ENCODE measurements at places on chromosomes 6 and 20.
A peak's percentile ranks its signal among the peaks of the same experiment; 100 is the strongest.

DNA sequence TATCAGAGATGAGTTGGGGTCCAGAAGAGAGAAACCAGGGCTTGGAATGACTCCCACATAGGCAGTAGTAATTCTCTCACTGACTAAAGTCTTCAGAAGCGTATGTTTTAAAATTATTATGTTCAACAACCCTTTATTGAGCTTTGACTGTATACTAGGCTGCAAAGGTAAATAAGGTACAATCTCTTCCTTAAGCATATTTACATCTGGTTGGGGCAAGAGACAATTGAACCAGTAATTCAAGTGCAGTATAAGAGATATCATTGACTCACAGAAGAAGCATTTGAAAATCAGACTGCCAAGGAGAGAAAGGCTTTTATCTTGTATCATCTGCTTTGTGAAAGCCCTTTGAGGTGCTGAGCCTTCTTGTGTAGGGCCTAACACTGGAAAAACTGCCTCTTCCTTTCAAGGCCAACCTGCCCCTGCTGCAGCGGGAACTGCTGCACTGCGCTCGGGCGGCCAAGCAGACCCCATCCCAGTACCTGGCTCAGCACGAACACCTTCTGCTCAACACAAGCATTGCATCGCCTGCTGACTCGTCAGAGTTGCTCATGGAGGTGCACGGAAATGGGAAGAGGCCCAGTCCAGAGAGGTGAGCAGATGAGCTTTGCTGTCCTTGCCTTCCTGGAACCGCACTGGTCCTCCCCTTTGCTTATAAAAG, 39.3 kb upstream of the C20orf144 start:
- DNase-seq = no peak

- DNase-seq = no peak
These were observed 5.8 kb upstream of the TBXT start for GRCh38 chr6:166173281-166173951.

DNA sequence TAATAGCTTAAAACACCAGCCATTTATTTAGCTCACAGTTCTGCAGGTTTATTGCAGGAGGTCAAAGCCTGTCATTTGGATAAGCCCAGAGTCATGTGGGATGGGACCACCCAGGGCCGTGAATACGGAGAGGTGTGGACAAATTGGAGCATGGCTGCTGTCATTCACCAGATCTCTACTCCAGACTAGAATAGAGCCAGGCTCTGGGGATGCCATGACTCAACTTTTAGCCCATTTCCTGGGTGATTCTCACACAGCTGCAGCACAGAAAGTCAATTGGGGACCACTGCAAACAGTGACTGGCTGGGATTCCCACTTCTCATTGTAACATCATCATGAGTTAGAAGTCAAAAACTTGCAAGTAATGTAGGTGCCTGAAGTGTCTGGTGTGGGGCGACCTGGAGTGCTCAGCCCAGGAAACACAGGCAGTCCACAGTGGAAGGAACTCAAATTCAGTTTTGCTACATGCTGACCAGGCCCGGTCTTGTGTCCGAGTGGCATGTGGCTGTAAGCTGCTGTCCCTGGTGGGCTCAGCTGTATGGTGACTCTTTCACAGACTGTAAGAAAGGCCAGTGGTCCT, 174.3 kb downstream of the SCP2D1 start:
- no peak for DNase-seq

- DNase-seq = no peak
These were observed 1.1 kb downstream of the EDN1 start for GRCh38 chr6:12291071-12291838.

DNA sequence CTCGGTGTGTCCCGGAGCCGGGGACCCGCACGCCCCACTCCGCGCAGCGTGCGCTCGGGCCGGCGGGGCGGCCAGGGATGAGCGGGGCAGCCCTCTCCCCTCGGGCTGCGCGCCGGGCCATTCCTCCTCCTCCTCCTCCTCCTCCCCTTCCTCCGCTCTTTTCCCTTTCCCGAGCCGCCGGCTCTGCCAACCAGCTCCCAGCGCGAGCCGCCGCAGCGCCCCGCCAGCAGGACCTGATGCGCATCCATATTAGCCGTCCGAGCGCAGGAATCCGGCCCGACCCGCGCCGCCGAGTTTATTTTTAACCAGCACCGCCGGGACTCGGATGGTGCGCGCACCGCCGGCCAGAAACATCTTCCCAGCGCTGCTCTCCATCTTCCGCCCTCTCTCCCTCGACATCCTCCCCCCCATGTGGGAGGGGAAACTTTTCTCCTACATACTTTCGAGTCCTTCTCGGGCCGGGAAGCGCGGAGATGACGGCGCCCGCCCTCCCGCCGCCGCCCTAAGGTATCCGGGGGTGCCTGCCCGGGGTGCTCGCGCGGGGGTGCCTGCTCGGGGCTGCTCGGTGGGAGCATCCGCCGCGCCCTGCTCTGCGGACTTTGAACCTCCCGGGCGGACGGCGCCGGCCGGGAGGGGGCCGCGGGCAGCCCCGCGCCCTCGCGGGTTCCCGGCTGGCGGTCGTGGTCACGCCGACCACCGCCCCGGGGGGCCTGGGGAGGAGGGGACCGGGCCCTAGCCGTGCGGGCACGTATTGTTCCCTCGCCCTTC, 619 bp downstream of the RREB1 start:
- DNase-seq = no peak

DNA sequence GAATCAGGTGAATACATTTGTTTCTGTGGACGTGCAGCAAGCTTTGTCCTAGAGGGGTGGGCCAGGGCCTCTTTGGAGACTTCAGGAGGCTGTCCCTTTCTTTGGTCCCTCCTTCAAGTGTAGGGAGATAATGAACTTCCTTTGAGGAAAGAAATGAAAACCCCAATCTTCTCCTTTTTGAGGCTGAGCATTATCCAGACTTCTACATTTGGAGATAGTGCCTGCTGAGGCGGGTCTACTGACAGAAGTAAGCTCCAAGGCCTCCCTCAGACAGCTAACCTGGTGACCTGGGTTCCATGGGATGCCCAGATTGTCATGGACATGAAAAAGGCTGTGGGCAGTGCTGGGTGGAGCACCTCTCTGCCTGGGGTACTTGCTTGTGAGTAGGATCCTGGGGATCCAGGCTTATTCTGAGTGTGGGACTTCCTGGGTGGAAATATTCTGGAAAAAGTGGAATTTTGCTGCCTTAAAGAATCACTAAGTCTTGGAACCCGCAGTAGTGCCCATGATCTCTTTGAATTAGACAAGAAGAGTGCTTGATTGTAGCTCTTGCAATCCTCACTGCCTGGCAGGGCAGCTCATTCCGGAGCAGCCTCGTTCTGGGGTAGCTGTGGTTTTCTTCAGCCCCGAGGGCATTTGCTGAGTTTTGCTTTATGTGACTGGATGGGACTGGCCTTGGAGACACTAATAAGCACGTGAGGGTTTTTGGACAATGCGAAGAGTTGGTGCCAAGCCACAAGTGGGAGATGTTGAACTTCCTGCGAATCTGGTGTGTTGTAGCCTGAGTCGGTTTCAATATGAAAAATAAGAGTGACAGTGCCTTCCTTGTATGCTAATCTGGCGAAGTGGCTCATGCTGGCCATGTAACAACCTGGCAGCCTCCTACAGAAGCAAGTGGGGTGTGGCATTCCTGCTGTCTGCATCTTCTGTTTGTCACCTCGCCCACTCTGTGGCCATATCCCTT, 28.1 kb downstream of the SNRNP48 start:
- DNase-seq = no peak

DNA sequence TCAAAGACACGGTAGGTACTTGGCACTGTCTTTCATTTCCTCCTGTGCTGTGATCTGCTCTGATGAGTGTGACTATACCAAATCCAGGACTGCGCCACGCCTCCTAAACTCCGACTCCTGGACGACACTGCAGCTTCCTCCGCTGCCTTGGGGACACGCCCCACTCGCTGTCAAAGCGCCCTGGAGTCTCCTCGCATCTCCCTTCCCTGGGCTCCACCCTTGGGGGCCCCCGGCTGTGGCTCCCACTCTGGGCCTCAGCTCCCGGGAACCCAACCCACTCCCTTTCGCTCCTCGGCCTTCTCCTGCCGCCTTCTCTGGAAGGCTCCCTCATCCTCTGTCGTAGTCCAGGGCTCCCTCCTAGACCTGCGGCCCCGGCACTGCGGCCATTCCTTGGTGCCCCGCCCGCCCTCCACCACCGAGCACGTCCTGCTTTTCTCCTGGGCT, 61.2 kb downstream of the RSPH3 start:
- no peak for DNase-seq

GRCh38 chr6:52598123-52598823, 21.4 kb upstream of the TRAM2 start:
- peak; percentile 23 for DNase-seq

DNA sequence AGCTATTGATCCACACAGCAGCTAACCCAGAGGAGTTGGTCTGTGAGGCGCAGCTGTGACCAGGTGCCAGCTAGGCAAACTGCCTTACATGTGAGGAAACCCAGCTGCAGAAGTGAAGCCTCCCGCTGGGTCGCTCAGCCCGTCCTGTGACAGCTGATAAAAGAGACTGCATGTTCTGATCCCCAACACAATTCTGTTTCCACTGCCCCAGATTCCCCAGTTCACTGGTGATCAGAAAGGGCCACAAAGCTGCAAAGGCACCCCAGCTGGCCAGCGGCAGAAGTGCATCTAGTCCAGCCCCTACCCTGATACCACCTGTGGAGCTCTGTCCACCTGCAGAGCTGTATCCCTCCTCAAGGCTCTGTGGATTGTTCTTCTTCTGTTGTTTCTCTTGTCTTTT, 64.5 kb downstream of the CTNNBL1 start:
- no peak for DNase-seq

GRCh38 chr6:78611886-78612480, 255.4 kb upstream of the IRAK1BP1 start:
- DNase-seq = no peak

DNA sequence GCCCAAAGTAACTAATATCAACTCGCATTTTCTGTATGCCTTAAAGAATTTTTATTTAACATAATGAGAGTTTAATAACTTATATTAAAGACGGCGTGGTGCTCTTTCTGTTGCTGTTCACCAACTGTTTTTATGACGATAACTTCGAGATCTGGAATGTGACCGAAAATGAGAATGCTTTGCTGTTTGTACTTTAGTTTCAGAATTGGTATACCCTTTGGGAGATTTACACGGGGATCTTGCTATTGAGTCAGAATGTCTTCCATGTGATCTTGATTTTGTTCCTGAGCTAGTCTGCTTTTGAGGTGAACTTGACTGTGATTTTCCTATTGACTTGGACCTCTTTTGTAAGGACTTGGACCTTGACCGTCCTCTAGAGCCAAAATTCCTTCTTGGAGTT, 17.9 kb downstream of the PNRC1 start:
- DNase-seq = no peak

GRCh38 chr6:56448046-56448445, 194.6 kb downstream of the DST start:
- no peak for DNase-seq

GRCh38 chr6:148044261-148044751, 298.3 kb upstream of the SASH1 start:
- DNase-seq = no peak

GRCh38 chr6:138979813-138980668, 8.0 kb downstream of the REPS1 start:
- DNase-seq = no peak

- no peak for DNase-seq
These were observed 200.7 kb upstream of the SPTLC3 start for GRCh38 chr20:12808006-12808567.

GRCh38 chr6:14518515-14519217, 401.1 kb downstream of the CD83 start:
- no peak for DNase-seq
